ENCODE measurements at places on chromosomes 6 and 20. TPM values are rescaled to one million over a fixed set of nuclear protein-coding genes. Genes with fewer than 3 reads are reported as not detected.
A peak's percentile ranks its signal among the peaks of the same experiment; 100 is the strongest.

DNA sequence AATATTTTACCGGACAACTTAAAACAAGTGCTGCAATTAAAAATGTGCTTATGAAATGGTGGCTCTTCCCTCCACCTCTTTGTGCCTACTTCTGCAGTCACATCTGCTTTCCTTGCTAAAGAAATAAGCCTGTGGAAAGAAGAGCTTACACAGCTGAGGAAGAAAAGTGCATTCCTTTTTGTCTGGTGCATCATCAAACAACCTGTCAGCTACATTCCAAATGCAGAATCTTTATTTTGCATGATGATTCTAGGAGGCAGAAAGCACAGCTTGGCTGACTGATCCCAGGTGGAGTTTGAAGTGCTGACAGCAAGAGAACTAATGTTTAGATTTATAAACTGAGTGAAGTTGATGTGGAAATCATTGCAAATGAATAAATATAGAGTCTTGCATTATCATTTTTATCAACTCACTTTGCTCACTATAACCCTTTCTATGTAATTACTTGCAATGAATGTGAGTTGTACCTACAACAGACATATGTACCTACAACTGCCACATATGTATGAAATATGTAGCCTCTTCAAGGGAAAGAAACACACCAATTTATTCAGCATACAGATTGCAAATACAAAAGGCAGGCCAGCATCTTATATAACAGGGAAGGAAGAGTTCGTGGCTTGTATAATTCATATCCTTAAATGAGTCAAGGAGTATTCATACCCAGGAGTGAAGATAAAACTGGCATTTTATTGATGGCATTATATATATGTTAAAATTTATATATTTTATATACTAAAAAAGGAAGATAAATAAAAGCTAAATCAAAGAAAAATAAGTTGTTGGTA lies 223.4 kb upstream of the MCHR2 start:
- no peak overlapping the region for H3K27ac ChIP-seq
- H3K36me3 ChIP-seq = no peaks in the 10 kb centered on the region
- H3K27me3 ChIP-seq = peaks cover 13% of the 10 kb centered on the region
- no peaks in the 10 kb centered on the region for H3K4me1 ChIP-seq
- H3K4me3 ChIP-seq = no peak overlapping the region

DNA sequence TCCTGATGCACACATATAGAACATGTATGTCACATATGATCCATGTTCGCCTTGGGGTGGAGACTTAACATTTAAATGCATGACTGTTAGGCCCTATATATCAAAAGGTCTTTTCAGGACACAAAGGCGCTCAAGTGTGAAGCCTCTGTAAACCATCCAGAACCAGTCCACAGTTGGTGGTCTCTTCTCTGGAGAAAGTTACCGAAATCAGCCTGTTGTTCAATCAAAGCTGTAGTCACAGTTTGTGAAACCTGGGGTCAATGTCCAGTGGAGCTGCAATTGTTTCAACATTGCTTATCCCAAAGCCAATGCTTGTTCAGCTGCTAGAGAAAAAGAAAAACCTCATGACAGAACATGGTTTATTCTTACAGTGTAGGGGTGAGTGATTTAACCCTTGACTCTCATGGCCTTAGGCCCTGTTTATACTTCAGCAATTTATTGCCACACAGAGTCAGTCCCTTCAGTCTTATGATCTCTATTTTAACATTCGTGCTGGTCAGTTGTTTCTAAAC lies 193.6 kb upstream of the CST7 start:
- no peaks in the 10 kb centered on the region for H3K27me3 ChIP-seq
- no peak for DNase-seq
- H3K36me3 ChIP-seq = no peaks in the 10 kb centered on the region
- no peak overlapping the region for H3K27ac ChIP-seq
- H3K4me1 ChIP-seq = no peaks in the 10 kb centered on the region

- DNase-seq = no peak
- H3K36me3 ChIP-seq = peaks cover 16% of the 10 kb centered on the region
- peak overlapping the region; percentile 40 for H3K27ac ChIP-seq
- no peaks in the 10 kb centered on the region for H3K27me3 ChIP-seq
- H3K4me1 ChIP-seq = peaks cover 26% of the 10 kb centered on the region
- no peak overlapping the region for H3K4me3 ChIP-seq
Observed at GRCh38 chr20:1364106-1364505, 28.7 kb downstream of the FKBP1A start.

DNA sequence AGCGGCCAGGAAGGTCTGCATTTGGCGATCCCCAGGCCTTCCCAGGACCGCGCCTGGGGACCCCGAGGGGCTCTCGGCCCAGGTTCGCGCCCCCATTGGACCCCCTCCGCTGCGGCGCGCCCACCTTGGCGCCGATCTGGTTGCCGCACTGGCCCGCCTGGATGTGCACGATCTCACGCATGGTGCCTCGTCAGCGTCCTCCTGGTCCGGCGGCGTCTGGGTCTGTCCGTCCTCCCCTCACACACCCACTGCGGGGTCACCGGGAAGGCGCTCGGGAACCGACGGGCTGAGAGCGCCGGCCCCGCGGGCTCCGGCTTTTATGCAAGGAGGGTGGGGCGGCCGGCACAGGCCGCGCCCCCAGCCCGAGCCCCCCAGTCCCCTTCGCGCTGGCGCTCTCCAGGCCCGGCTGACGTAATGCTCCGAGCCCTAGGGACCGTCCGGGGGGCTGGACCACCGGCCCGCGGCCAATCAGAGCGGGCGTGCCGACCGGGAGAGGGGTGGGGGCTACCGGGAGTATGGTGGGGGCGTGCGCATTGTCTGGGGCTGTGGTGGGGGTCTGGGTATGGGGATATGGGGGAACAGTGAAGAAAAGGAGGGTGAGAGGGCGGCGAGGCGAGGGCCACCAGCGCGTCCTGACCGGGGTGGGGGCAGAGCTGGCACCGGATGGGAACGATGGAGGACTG lies at the start of gene TUBB2B:
TUBB2B (minus strand) TSS at position 291 of the 683 bp plus-strand sequence; CDS start at position 181, 110 bp downstream.
- peak within 1 kb of the TSS; percentile 82 for H3K4me3 ChIP-seq
- no peaks in the 10 kb centered on the region for H3K36me3 ChIP-seq
- no peak for DNase-seq
- H3K27me3 ChIP-seq = peaks cover 48% of the 10 kb centered on the region
- no peak within 1 kb of the TSS for H3K27ac ChIP-seq
- H3K4me1 ChIP-seq = peaks cover 55% of the 10 kb centered on the region

DNA sequence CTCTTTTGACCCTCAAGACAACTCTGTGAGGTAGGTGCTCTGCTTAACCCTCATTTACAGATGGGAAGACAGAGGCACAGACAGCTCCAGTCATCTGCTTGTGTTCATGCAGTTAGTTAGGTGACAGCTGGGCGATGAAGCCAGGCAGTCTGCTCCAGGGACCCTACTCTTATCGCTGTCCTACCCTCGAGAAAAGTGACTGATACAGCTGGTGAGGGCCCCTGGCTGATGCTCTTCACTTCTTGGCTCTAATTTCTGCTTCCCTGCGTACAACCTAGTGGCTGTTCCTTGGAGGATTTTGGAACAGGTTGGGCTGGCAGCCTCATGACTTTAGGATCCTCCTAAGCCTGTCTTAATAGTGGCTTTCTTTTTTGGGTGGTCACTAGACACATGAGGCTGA lies 9.1 kb upstream of the TJAP1 start:
- H3K27ac ChIP-seq = no peak overlapping the region
- H3K4me3 ChIP-seq = no peak overlapping the region
- peaks cover 21% of the 10 kb centered on the region for H3K27me3 ChIP-seq
- DNase-seq = no peak
- H3K4me1 ChIP-seq = no peaks in the 10 kb centered on the region

GRCh38 chr6:161168281-161168891 lies 105.5 kb downstream of the AGPAT4 start:
- no peak overlapping the region for H3K4me3 ChIP-seq
- peaks cover 5% of the 10 kb centered on the region for H3K36me3 ChIP-seq
- peaks cover 33% of the 10 kb centered on the region for H3K4me1 ChIP-seq
- DNase-seq = no peak
- H3K27me3 ChIP-seq = no peaks in the 10 kb centered on the region
- H3K27ac ChIP-seq = no peak overlapping the region

GRCh38 chr6:150093397-150093796 lies 24.5 kb upstream of the ULBP3 start:
- no peak for DNase-seq
- H3K36me3 ChIP-seq = no peaks in the 10 kb centered on the region
- H3K27ac ChIP-seq = no peak overlapping the region
- H3K4me1 ChIP-seq = no peaks in the 10 kb centered on the region

DNA sequence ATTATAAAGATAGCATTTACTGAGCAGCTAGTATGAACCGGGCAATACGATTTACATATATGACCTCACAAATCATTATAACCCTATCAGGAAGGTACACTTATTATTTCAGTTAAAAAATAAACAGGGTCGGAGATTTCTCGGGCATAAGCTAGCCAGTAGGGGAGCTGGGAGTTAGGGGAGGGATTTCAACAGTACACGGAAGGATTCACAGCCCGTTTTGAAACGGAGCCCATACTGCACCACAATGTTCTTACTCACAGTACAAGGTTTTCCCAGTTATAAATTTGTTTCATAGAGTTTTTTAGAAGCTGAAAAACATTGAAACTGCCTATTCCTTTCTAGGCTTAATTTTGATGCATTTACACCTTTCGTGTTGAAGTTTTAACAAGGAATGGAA lies 607.1 kb downstream of the HDGFL1 start:
- H3K4me3 ChIP-seq = no peak overlapping the region
- no peaks in the 10 kb centered on the region for H3K4me1 ChIP-seq
- no peak for DNase-seq
- no peaks in the 10 kb centered on the region for H3K27me3 ChIP-seq
- H3K27ac ChIP-seq = no peak overlapping the region
- no peaks in the 10 kb centered on the region for H3K36me3 ChIP-seq

GRCh38 chr6:106163966-106164877 lies 78.1 kb downstream of the PRDM1 start:
- peak overlapping the region; percentile 88 for H3K27ac ChIP-seq
- H3K4me1 ChIP-seq = peaks cover 33% of the 10 kb centered on the region
- H3K4me3 ChIP-seq = peak overlapping the region; percentile 65
- DNase-seq = peak; percentile 62

GRCh38 chr6:53059648-53060589 lies 5.3 kb upstream of the FBXO9 start:
- H3K27me3 ChIP-seq = no peaks in the 10 kb centered on the region
- H3K4me3 ChIP-seq = peak overlapping the region; percentile 96
- no peak for DNase-seq
- H3K4me1 ChIP-seq = peaks cover 55% of the 10 kb centered on the region
- H3K36me3 ChIP-seq = no peaks in the 10 kb centered on the region

DNA sequence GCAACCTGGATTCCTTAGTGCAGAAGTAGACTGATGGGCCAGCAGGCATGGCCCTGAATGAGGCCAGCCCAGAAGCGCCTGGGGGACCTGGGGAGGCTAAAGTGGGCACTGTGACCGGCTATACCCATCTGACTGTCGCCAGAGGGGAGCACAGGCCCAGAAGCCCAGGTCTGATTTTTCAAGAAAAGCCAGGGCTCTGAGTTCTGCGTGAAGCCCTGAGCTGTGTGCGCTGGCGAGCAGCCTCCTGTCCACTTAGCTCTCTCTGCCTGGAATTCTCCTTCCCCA lies 111.7 kb downstream of the SULF2 start:
- no peak for DNase-seq
- no peak overlapping the region for H3K4me3 ChIP-seq
- H3K27ac ChIP-seq = no peak overlapping the region
- H3K36me3 ChIP-seq = no peaks in the 10 kb centered on the region
- peaks cover 5% of the 10 kb centered on the region for H3K4me1 ChIP-seq

GRCh38 chr6:74070091-74070490 lies 374.1 kb downstream of the CD109 start:
- DNase-seq = no peak
- no peaks in the 10 kb centered on the region for H3K27me3 ChIP-seq
- no peaks in the 10 kb centered on the region for H3K36me3 ChIP-seq
- no peaks in the 10 kb centered on the region for H3K4me1 ChIP-seq
- no peak overlapping the region for H3K4me3 ChIP-seq

DNA sequence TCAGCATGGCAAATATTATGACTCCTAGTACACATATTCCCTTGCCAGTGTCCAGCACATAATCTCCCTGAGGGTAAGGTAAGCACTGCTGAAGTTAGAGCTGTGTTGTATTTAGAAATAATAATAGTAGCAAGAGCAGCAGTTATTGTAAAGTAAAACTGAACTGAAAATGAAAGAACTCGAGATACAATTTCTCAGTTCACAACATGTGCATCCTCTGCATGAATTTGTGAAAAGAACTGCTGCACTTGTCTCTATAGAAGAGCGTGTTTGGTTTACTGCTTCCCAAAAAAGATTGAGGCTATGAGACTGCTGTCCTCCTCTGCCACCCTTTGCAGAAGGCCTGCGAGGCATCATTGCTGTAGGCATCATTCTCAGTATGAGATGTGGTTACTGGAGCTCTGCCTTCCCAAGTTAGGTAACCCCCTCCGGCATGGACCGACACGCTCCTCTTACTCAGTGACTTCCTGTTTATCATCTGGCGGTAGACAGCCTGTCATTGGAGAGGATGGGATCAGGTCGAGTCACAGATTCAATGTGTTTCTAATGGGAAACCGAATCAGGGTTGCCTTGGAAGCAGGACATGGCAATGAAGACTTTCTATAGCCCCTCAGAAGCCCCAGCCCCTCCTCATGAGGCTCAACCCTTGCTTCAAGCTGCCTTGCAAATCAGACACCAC lies 48.1 kb downstream of the SLC24A3 start:
- H3K4me1 ChIP-seq = no peaks in the 10 kb centered on the region
- no peaks in the 10 kb centered on the region for H3K36me3 ChIP-seq
- peaks cover 7% of the 10 kb centered on the region for H3K27me3 ChIP-seq
- no peak for DNase-seq

- H3K4me1 ChIP-seq = no peaks in the 10 kb centered on the region
- no peaks in the 10 kb centered on the region for H3K36me3 ChIP-seq
- no peak for DNase-seq
- H3K27ac ChIP-seq = no peak overlapping the region
- H3K4me3 ChIP-seq = no peak overlapping the region
Observed at GRCh38 chr6:135159531-135159930, 21.6 kb upstream of the MYB start.

DNA sequence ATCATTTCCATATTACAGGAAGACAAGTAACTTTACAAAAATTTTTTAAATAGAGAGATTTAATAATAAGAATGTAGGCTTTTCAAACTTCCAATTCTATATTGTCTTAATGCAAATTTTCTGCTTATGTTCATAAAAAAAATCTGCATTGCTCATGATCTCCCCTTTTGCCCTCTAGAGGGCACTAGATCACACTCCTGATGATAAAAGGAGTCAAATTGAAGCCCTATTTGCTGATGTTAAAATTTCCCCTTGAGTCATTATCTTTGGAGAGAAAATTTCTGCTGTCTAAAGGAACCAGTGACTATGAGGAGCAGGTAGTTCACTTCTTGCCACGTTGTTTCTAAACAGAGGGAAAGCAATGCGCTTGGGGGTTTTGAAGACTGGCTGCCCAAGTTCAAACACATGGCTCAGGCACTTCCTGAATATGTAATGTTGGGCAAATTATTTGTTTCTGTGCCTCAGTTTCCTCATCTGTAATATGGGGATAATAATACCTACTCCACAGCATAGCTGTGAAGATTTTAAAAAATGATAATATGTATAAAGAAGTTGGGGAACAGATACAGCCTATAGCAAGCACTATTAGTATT lies 874.2 kb downstream of the TFAP2A start:
- no peaks in the 10 kb centered on the region for H3K4me1 ChIP-seq
- H3K27me3 ChIP-seq = no peaks in the 10 kb centered on the region
- H3K4me3 ChIP-seq = no peak overlapping the region
- no peak for DNase-seq
- no peak overlapping the region for H3K27ac ChIP-seq

GRCh38 chr6:44696686-44697085 lies 309.2 kb downstream of the CDC5L start:
- H3K27me3 ChIP-seq = no peaks in the 10 kb centered on the region
- H3K4me1 ChIP-seq = no peaks in the 10 kb centered on the region
- no peaks in the 10 kb centered on the region for H3K36me3 ChIP-seq
- H3K4me3 ChIP-seq = no peak overlapping the region

The C6orf132 gene
- not detected for polyA plus RNA-seq

The MAFB gene
- 0.32 TPM for polyA plus RNA-seq

The EYA2 gene
- polyA plus RNA-seq = not detected

The NHSL1 gene
- polyA plus RNA-seq = not detected

The OOEP gene
- not detected for polyA plus RNA-seq

The CTCFL gene
- polyA plus RNA-seq = not detected

The PROKR2 gene
- not detected for polyA plus RNA-seq

The PSMG4 gene
- polyA plus RNA-seq = 51.5 TPM

The MYMX gene
- polyA plus RNA-seq = not detected
